ENCODE measurements at places on chromosomes 16 and 17. TPM values are rescaled to one million over a fixed set of nuclear protein-coding genes. Genes with fewer than 3 reads are reported as not detected.

Gene AURKB
- total RNA-seq = 9.4 TPM

Gene FOXN1
- total RNA-seq = not detected

Gene RUNDC3A
- not detected for total RNA-seq

Gene CTF1
- total RNA-seq = 4.8 TPM

Gene ZNF764
- 8.8 TPM for total RNA-seq

Gene NATD1
- 5.0 TPM for total RNA-seq

Gene MT4
- total RNA-seq = not detected

Gene FAM20A
- total RNA-seq = 7.5 TPM

Gene USP32
- total RNA-seq = 30.1 TPM

Gene CFAP119
- total RNA-seq = 0.89 TPM

Gene EMP2
- 26.0 TPM for total RNA-seq

- no peak for DNase-seq
These were observed 12.4 kb downstream of the ALOX12B start for GRCh38 chr17:8075081-8075480.

DNA sequence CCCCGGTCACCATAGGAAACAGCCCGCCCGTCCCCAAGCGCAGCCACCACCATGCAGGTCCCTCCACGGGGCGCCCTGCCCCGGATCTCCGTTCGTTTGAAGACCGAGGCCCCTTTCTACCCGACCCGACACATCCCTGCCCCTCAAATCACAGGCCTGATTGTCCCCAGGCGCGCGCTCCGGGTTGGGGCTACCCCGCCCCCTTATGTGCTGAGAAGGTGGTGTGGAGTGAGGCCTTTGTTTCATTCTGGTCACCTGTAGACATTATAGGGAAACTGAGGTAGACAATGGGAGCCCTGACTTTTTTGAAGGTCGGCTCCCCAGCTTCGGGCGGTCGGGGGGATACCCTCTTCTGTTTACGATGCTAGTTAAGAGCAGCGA is 763 bp upstream of the ACTG1 start:
- peak; percentile 73 for DNase-seq

- DNase-seq = no peak
These were observed 25.3 kb downstream of the PRSS54 start for GRCh38 chr16:58269526-58269925.

GRCh38 chr17:47870056-47870455 is 19.1 kb upstream of the SP6 start:
- no peak for DNase-seq

- DNase-seq = no peak
These were observed 10.4 kb upstream of the KRT10 start for GRCh38 chr17:40832840-40833239.

DNA sequence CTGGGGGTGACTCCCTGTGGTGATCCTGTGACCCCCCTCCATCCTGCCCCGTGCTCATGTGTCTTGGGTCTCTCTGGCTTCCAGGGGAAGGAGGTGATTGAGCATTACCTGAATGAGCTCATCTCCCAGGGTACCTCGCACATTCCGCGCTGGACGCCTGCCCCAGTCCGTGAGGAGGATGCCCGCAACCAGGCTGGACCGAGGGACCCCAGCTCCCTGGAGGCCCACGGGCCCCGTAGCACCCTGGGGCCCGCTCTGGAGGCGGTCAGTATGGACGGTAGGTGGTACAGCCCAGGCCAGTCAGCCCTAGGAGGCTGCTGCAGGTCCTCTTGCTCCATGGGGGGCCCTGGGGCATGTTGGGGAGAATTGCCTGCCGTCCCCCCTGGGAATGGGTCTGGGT is 33.6 kb downstream of the SEC14L5 start:
- DNase-seq = no peak

DNA sequence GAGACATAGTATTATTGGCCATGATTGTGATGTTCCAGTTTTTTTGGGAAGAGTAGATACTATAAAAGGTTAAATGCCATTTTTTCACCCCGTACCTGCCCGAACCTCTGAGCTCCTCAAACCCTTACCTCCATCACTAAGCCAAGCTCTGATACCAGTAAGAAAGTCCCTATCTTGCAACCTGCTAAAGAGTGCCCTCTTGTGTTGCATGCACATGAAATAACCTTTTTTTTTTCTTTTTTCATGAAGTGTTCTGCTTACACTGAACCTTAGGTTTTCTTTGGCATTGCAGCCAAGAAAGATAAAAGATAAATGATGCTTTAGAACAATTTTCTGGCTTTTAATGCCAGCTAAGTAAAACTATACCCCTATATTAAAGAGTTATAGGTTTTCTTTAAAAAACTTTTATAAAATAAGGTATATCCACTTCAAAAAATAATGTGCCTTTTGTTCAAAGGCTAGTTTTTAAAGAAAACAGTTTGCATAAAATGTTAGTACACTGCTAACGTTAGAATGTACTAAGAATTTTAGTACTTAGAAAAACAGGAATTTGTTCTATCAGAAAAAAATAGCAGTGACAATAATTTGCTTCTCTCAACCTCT is 295.3 kb upstream of the PMFBP1 start:
- peak; percentile 72 for DNase-seq

- DNase-seq = no peak
These were observed 17.4 kb downstream of the IL34 start for GRCh38 chr16:70663524-70664324.

- peak; percentile 40 for DNase-seq
These were observed 14.8 kb downstream of the SGCA start for GRCh38 chr17:50180620-50181019.

DNA sequence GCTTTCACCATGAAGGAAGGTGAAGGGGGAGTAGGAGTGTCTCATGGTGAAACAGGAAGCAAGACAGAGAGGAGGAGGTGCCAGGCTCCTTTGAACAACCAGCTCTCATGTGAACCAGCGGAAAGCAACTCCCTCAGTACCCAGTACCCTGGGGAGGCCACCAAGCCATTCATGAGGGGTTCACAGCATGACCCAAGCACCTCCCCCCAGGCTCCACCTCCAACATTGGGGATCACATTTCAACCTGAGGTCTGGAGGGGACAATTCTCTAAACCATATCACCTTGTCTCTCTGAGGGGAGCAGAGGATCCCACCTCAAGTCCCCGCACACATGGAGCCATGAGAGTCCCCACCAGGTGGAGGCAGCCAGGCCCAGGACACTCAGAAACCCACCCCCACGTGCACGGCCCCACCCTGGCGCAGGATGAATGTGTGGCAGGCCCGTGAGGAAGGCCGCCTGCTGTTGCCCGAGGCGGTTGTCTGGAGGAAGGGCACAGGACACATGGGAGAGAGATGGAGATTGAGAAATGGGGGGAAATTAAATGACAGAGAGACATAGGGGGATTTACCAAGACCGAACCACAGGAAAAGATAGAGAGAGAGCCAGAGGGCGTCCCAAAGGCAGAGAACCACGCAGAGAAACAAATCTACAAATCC is 85.9 kb downstream of the TMEM132E start:
- DNase-seq = no peak

DNA sequence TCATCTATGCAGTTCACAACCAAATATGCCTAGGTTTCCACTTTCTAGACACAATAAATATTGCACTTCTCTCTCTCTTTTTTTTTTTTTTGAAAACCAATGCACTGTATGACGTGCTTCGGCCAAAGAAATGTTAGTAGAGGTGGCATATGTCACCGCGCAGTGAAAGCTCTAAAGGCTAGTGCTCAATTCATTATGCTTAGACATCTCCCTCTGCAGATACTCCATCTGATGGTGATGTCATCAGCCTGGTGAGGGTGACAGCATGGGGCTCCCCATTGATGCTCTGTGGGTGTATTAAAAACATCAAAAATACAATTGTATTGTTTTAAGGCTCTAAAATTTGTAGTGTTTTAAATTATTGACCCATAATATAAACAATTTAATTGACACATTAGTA is 608.8 kb upstream of the C16orf82 start:
- DNase-seq = no peak

- no peak for DNase-seq
These were observed 12.5 kb upstream of the LYRM9 start for GRCh38 chr17:27905447-27906225.

GRCh38 chr17:48543107-48543853 is 1.6 kb downstream of the HOXB2 start:
- DNase-seq = peak; percentile 75

- no peak for DNase-seq
These were observed 91.3 kb downstream of the MAF start for GRCh38 chr16:79509211-79509631.

GRCh38 chr17:4836221-4836620 is 3.1 kb downstream of the MINK1 start:
- DNase-seq = no peak

DNA sequence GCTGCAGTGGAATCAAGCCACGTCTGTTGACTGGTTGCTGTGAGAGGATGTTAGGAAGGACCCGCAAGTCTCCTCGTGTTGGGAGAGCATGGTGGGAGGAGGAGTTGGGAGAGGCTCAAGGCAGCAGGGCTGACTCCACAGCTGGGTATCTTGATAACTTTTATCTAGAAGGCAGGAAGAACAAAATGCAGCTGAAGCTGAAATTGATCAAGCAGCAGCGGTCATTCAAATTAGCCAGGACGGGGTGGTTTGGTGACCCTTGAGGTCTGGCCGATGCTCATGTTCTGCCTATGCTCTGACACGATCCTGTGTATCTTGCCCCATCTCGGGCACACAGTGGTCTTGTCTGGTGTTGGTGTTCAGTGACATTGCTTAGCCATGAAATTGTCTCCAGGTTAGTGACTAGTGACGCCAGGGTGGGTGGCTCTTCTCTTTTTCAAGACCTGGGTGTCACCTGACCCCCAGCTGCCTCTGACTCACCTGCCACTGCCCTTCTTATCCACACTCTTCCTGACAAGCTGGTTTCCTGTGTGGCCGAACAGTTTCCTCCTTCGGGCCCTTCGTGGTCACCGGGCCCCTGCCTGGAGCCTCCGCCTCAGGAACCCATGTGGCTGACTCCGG is 19.1 kb downstream of the NPTX1 start:
- DNase-seq = no peak

- peak; percentile 91 for DNase-seq
These were observed 23.6 kb upstream of the FZD2 start for GRCh38 chr17:44533533-44534246.

DNA sequence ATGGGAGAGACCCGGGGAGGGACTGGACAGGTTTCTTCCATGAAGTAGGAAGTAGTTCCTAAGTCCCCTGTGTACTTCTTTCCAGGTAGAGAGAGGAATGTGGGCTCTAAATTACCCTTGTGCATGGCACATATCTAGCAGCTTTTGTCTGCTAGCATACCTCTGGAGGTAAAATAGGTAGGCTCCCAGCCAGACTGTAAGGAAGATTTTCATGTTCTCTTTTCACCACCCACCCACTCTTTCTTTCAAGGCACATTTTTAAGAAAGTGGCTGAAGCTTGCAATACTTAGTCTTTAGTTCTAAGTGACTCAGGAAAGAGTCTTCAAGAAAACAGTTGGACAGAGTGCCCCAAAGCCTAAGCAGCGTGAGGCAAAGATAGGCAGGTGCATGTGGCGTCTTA is 9.2 kb downstream of the MINK1 start:
- no peak for DNase-seq

DNA sequence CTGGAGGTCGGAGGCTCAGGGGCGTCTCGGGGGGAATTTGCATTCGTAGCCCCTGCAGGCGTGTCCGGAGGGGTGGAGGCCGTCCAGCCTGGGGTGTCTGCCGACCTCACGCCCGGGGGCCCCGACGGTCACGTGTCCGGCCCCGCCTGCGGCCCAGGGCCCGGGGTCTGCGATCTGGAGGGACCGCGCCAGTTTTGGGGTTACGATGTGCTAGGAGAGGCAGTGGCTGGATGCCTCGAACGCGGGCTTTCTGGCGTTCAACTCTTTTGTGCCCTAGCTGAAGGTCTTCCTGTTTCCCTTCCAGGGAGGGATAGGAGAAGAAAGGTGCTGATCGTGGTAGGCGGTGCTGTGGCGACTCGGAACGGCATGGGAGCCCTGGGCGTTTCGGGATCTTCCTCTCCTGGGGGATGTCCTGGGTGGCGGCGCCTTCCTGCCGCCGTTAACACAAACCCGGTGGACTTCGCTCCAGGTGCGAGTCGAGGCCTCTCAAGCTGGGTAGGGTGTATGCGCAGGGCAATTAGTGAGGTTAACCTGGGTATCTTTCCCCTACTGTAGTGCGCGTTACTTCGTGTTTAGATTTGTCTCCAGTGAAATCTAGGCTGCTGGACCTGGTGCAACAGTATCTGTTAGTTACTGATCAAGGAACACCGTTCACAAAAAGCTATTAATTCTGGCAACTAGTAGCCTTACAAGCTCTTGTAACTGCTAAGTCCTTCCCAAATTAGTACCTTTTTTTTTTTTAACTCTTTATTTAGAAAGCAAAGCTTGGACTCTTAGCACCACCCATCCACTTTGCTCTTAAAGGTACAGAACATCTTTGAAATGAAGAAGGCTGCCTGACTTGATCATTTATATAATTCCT is 1.3 kb downstream of the AKAP1 start:
- peak; percentile 58 for DNase-seq
